Karpas-422 (cell line): ENCODE measurements at places on chromosomes 16 and 17. TPM values are rescaled to one million over a fixed set of nuclear protein-coding genes. Genes with fewer than 3 reads are reported as not detected.

NPIPA2 gene
- not detected in 2 replicates for total RNA-seq

NUP88 gene
- 113 and 116 TPM in 2 replicates for total RNA-seq

MYLK3 gene
- total RNA-seq = 0.72 and 1.3 TPM in 2 replicates

KRTAP4-9 gene
- total RNA-seq = not detected in 2 replicates

KRT27 gene
- total RNA-seq = not detected in 2 replicates

TBC1D3H gene
- total RNA-seq = not detected in 2 replicates

VASN gene
- 4.1 and 8.9 TPM in 2 replicates for total RNA-seq

LIMD2 gene
- 200 and 538 TPM in 2 replicates for total RNA-seq

GCGR gene
- not detected in 2 replicates for total RNA-seq

SLFN5 gene
- 0.07 and 0.22 TPM in 2 replicates for total RNA-seq

PRSS33 gene
- total RNA-seq = not detected in 2 replicates

LITAFD gene
- total RNA-seq = 0.45 TPM in 1 of 2 replicates, not detected in the other

CCL5 gene
- total RNA-seq = not detected in 2 replicates

FA2H gene
- total RNA-seq = not detected in 2 replicates
